NCI-H1694 treated with DMSO at 0.1 percent for 48 hours (cell line): ENCODE measurements at places on chromosomes 4 and X.

DNA sequence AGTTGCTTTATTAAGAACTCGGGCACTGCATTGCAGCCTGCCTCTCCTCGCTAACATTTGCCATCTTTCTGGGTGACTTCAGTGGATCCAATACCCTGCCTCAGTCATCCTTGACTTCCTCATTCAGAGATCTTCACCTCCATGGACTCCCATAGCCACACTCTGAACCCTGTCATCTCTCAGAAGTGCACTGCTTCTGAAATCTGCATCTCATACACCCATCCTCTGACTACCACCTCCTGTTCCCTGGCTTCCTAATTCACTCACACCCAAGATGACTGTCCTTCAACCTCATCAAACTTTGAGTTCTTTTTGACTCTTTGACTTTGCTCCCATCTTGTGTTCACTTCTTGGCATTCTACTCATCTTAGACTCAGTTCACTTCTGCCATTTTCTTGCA, 25.3 kb upstream of the CYBB start:
- no peak for DNase-seq

- DNase-seq = peak; percentile 92
These were observed 184.9 kb downstream of the COMMD8 start for GRCh38 chr4:47278631-47279030.

GRCh38 chrX:41963348-41963747, 40.0 kb upstream of the CASK start:
- DNase-seq = no peak

- no peak for DNase-seq
These were observed 16.8 kb downstream of the CT47C1 start for GRCh38 chrX:119089619-119090018.

DNA sequence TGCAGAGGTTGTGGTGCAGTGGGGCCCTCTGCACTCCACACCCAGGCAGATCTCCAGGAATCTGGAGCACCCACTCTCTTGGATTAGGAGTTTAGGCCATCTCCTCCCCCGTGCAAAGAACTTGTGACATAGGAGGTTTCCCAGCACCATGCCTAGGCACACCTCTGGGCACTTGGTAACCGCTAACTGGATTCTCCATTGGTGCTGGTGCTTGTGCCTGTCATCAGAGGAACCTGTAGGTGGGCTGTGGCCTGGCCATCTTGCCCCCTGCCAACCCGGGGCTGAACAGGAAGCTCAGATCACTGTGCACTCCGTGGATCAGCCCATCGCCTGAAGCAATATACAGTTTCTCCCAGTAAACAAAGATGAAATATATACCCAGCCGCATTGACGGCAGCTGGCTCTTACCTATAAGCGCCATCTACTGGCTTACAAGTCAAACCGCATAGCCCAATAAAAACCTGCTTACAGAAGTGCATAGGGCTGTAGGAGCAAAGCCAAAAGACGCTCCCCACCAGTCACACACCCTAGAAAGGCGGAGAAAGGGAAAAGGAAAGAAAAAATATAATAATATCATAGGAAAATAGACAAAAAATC, 19.1 kb upstream of the TEX13B start:
- DNase-seq = peak; percentile 68

GRCh38 chr4:8748236-8748575, 123.4 kb downstream of the HMX1 start:
- DNase-seq = no peak

GRCh38 chr4:121370729-121371325, 10.0 kb downstream of the QRFPR start:
- DNase-seq = peak; percentile 10

GRCh38 chr4:156901871-156902270, 69.7 kb downstream of the PDGFC start:
- no peak for DNase-seq

GRCh38 chr4:111789901-111790640, 355.2 kb upstream of the FAM241A start:
- no peak for DNase-seq

DNA sequence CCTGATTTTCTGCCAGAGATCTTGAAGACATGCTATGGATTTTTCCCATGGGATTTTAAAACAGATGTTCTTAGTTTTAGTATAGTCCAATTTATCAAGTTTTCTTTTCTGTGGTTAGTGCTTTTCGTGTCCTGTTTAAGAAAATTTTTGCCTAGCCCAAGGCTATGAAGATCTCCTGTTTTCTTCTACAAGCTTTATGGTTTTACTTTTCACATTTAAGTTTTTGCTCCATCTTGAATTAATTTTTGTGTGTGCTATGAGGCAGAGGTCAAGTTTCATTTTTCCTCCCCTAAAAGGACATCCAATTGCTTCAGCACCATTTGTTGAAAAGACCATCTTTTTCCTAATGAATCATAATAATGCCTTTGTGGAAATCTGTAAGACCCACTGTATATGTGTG, 65.6 kb downstream of the POLR2B start:
- no peak for DNase-seq

DNA sequence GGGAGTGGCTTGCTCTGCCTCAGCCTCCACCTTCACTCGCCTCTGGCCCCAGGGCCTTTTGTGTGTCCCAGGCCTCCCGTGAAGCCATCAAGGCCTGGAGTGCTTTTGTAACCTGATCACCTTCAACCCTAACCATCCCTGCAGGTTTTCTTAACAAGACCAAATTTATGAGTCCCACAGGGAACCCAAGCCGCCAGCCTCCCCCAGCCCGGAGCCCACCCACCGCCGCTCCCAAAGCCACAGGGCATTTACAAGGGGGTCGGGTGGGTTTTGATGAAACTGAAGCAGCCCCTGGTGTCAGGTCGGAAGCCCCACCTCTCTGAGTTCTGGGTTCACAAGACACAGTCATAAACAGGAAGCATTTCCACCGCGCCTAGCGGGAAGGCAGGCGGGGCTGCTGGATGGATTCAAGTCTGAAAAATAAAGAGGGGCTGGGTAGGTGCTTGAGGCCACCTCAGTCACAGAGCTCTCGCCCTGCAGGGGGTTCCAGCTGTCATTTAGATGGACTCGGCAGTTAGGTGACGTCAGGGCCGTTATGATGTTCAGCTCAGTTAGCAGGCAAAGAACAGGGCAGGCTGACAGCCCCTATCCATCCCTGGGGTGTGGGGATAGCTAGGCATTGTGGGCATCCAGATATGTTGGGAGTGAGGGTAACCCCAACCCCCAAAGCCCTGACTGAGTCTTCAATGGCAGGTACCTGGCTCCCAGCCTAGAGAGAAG, 128.5 kb downstream of the BCOR start:
- no peak for DNase-seq

DNA sequence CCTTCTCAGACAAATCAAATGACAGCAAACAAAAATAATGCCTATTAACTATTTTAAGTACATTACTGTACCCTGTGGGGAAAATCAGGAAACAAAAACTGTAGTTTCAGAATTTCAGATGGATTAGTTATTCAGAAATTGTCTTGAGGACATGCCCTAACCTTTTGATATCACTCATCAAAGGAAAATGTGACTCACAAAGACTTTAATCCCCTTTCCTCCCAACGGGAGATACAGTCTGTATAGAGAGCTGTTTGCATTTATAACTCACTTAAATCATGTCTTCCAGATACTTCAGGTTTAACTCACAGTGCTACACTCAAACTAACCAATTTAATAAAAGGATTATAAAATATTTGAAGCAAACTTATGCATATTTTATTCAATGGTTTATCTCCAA, 304.0 kb downstream of the MAPK10 start:
- DNase-seq = no peak

GRCh38 chr4:173517781-173518424, 12.1 kb downstream of the HAND2 start:
- no peak for DNase-seq

DNA sequence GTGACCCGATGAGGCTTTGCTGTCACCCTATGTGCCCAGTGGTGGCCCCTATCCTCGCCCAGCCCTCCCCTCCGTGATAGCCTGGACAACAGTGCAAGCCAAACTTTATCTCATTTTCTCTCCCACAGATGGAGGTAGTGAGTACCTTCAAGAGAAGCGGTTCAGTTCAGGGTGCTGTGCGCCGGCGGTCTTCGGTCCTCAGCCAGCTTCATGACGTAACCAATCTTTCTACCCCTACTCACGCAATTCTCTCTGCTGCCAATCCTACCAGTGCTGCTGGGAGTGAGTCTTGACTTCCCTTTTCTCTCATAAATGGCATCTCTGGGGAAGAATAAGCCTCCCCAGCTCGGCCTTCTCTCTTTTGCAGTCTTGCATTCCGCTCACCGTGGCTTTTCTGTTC, 29.5 kb downstream of the CCNQ start:
- no peak for DNase-seq

DNA sequence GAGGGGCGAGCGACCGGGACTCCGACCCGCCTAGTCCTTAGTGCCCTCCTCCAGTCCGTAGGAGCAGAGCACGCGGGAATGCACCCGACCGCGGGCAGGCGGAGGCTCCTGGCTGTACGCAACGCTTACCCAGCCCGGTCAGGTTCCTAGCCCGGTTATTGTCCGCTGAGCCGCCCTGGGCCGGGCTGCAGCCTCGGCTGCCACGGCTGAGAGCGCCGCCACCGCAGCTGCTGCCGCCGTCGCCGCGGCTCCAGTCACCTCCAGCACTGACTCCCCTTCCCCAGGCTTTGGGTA, at the start of gene AMER1:
Gene AMER1 (minus strand): TSS at position 268 of the 294 bp plus-strand sequence. CDS start 12,422 bp downstream, outside the sequence.
- no peak for DNase-seq

GRCh38 chr4:183563874-183564273, 59.0 kb downstream of the ING2 start:
- no peak for DNase-seq

DNA sequence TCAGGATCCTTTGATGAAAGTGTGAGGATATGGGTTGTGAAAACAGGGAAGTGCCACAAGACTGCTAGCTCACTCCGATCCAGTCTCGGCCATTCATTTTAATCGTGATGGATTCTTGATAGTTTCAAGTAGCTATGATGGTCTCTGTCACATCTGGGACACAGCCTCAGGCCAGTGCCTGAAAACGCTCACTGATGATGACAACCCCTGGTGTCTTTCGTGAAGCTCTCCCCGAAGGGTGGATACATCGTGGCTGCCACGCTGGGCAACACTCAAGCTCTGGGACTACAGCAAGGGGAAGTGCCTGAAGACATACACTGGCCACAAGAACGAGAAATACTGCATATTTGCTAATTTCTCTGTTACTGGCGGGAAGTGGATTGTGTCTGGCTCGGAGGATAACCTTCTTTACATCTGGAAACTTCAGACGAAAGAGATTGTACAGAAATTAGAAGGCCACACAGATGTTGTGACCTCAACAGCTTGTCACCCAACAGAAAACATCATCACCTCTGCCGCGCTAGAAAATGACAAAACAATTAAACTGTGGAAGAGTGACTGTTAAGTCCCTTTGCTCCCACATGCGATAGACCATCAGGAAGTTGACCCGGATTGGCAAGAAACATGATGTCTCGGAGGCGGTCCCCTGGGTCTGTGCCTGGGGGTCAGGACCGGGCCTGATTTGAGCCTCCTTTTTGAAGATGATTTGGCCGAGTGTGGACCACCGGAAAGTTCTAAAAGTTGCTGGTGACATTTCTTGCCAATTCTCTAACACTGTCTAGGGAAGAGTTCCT, 22.2 kb downstream of the LIAS start:
- DNase-seq = no peak

GRCh38 chr4:11397146-11397545, 31.5 kb downstream of the HS3ST1 start:
- DNase-seq = no peak

- no peak for DNase-seq
These were observed 75.6 kb downstream of the PRSS12 start for GRCh38 chr4:118277243-118277642.

GRCh38 chr4:70893790-70894189, 8.4 kb upstream of the MOB1B start:
- DNase-seq = no peak

- no peak for DNase-seq
These were observed 181.9 kb downstream of the SOWAHB start for GRCh38 chr4:76716020-76716419.

DNA sequence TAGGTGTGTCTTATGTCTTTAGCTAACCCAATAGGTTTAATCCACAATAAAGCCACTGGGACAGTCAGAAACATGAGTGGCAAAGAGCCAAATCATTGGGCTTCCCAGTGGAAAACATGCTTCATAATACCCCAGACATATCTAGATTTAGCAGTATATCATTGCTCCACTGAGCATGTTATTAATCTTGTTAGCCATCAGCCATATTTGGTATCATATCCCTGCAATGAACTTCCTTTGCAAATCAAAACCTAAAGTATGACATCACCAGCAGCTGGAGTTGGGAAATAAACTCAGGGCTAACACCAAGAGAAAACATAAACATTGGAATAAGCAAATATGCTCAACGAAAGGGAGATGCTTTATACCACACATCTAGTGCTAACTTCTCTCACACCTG, 280.8 kb upstream of the NOCT start:
- no peak for DNase-seq

DNA sequence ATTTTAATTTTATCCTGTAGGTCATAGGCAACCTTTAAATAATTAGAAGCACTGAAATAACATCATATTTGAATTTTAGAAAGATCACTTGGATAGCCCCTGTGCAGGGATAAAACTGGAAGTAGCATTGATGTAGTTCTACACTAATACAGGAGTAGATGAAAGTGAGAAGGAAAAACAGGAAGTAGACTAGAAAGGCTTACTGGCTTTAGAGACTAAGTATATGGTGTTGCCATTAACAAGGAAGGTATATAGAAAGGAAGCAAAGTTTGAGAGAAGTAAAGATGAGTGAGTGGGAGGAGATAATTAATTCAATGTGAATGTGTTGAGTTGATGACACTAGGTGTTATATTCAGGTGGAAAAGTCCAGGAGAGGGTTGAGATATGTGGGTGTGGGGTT, 73.1 kb upstream of the EPGN start:
- no peak for DNase-seq

DNA sequence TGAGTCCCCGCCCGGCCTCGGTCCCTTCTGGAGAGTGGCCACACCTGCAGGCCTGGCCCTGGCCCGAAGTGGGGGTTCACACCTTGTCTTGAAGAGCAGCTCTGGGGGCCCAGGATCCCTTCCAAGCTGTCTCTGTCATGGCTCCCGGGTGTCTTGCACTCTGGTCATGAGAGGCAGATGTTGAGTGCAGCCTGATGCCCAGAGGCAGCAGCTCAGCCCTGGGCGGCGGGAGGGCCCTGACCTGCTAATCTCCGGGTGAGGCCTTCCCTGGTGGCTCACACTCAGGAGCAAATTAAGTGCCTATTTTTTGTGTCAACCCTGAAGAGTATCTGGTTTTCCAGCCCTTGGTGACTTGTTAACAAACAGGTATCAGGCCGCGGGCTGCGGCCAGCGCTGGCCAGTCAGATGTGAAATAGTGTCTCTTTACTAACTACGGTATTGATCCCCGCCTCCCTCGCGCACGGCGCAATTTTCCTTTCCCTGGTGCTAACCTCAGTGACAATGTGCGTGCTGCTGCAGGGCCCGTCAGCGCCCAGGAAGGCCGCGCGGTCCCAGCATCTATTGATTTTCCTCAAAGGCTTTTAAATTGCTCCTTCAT, 24.2 kb downstream of the NKX1-1 start:
- DNase-seq = no peak

DNA sequence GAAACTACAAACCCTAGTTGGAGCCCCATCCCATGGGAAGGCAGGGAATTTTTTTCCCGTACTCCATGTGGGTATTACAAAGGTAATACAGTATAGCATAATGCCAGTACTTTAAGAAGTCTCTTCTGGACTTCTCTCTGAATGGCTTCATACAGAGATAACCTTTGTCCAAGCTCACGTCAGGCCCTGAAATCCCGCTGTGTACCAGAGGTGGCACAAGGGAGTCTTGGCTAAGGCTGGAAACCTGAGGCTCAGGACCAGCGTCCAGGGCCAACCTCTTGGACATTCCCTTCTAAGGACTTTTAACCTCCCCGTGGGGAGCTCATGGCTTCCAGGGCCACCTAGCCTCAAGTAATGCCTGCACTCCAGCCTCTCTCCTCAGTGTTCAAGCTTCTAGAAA, 338.9 kb upstream of the FAM241A start:
- DNase-seq = no peak

- no peak for DNase-seq
These were observed 2201.6 kb upstream of the TENM3 start for GRCh38 chr4:180041576-180041975.
